ENCODE measurements at places on chromosomes 16 and 17. TPM values are rescaled to one million over a fixed set of nuclear protein-coding genes. Genes with fewer than 3 reads are reported as not detected.

- DNase-seq: no peak
- peaks cover 12% of the 10 kb centered on the region for H3K4me1 ChIP-seq
- H3K27ac ChIP-seq: peak overlapping the region; percentile 96
- no peaks in the 10 kb centered on the region for H3K27me3 ChIP-seq
- H3K36me3 ChIP-seq: no peaks in the 10 kb centered on the region
Observed at GRCh38 chr17:81831563-81831956, 1.5 kb downstream of the MCRIP1 start.

DNA sequence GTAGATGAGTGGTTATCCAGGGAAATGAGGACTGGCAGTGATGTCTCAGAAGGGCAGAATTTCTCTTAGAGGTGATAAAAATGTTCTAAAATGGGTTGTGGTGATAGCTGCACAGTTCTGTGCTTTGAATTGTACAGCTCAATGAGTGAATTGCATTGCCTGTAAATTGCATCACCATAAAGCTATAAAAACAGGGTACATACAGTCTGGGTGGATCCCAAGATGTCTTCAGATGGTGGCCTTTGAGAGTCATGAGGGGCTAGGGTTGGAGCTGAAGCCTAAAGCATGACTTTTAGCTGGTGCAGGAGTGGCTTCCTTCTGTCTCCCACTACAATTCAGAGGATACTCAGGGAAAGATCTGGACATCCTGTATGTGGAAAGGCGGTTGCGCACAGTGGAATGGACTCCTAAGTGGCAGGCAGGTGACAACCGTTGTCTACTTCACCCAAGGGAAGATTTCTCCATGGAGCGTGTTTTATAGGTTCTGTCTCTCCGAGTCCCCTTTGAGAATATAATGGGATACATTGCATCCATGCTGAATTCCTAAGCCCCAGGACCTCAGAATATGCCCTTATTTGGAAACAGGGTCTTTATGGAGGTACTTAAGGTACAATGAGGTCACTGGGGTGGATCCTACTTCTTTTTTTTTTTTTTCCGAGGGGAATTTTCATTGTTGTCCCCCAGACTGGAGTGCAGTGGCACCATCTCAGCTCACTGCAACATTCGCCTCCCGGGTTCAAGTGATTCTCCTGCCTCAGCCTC is 1.6 kb upstream of the IL32 start:
- peaks cover 14% of the 10 kb centered on the region for H3K36me3 ChIP-seq
- H3K27ac ChIP-seq: peak overlapping the region; percentile 84
- DNase-seq: no peak
- no peaks in the 10 kb centered on the region for H3K27me3 ChIP-seq

- peak; percentile 94 for DNase-seq
- H3K27me3 ChIP-seq: no peaks in the 10 kb centered on the region
- H3K27ac ChIP-seq: peak within 1 kb of the TSS; percentile 100
- H3K4me1 ChIP-seq: peaks cover 34% of the 10 kb centered on the region
- peak within 1 kb of the TSS; percentile 100 for H3K4me3 ChIP-seq
Observed at GRCh38 chr16:28822520-28823290, at the start of gene ATXN2L. Gene ATXN2L (plus strand): TSS chr16:28822999. CDS start chr16:28823260, 261 bp downstream.

Gene PLLP
- total RNA-seq: 1.7 TPM

GRCh38 chr17:42362245-42362961 is 25.8 kb downstream of the STAT3 start:
- H3K4me1 ChIP-seq: peaks cover 64% of the 10 kb centered on the region
- no peaks in the 10 kb centered on the region for H3K36me3 ChIP-seq
- no peaks in the 10 kb centered on the region for H3K27me3 ChIP-seq
- H3K4me3 ChIP-seq: no peak overlapping the region
